Activated CD8-positive, alpha-beta T cell treated with anti-CD3 and anti-CD28 coated beads for 36 hours (primary cell): ENCODE measurements at places on chromosomes 2 and 18. TPM values are rescaled to one million over a fixed set of nuclear protein-coding genes. Genes with fewer than 3 reads are reported as not detected.

IL1R1 gene
- 0.63 TPM for total RNA-seq

CHST9 gene
- total RNA-seq, result not detected

FNDC4 gene
- not detected for total RNA-seq

GALR1 gene
- not detected for total RNA-seq

KIF1A gene
- total RNA-seq, result 10.2 TPM

UGT1A10 gene
- total RNA-seq, result not detected

KIAA2012 gene
- not detected for total RNA-seq

BARD1 gene
- 28.1 TPM for total RNA-seq

CNNM4 gene
- total RNA-seq, result 5.8 TPM

GREB1 gene
- total RNA-seq, result 1.5 TPM

CCNYL1 gene
- total RNA-seq, result 4.3 TPM

VWA3B gene
- not detected for total RNA-seq

CWC22 gene
- total RNA-seq, result 23.4 TPM

LAMA1 gene
- total RNA-seq, result not detected

SOCS6 gene
- total RNA-seq, result 0.60 TPM

CD302 gene
- total RNA-seq, result 0.74 TPM

TRIM43 gene
- not detected for total RNA-seq

- DNase-seq, result peak; percentile 38
These were observed 915 bp downstream of the CUL3 start for GRCh38 chr2:224584111-224584784.

DNA sequence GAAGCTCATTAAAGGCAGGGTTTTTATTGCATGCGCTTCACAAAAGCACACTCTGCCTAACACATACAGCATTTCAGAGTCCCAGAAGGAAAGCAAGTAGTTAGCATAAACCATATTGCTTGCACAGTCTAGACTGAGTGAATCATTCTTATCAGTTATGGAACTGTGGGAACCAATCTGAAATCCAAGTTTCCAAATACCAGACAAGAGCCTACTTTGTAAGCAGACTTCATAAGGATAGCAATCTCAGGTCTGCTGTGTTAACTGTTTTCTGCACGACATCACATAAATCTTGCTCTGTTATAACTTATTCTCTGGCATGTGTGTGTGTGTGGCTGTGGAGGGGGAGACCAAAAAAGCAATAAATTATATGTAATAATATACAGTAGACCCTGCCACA is 608.1 kb upstream of the REG3G start:
- DNase-seq, result no peak

- no peak for DNase-seq
These were observed 33.6 kb downstream of the TTC32 start for GRCh38 chr2:19868224-19868623.

- no peak for DNase-seq
These were observed 93.5 kb upstream of the TACR1 start for GRCh38 chr2:75292826-75293225.

- no peak for DNase-seq
These were observed 16.5 kb downstream of the SDC1 start for GRCh38 chr2:20208476-20208859.

GRCh38 chr2:171482877-171483276 is 39.4 kb upstream of the CYBRD1 start:
- no peak for DNase-seq

GRCh38 chr2:29201979-29202378 is 86.8 kb downstream of the CLIP4 start:
- DNase-seq, result no peak

GRCh38 chr2:236521556-236521955 is 48.1 kb upstream of the ACKR3 start:
- no peak for DNase-seq

GRCh38 chr18:3648200-3648599 is 198.2 kb downstream of the TGIF1 start:
- no peak for DNase-seq

DNA sequence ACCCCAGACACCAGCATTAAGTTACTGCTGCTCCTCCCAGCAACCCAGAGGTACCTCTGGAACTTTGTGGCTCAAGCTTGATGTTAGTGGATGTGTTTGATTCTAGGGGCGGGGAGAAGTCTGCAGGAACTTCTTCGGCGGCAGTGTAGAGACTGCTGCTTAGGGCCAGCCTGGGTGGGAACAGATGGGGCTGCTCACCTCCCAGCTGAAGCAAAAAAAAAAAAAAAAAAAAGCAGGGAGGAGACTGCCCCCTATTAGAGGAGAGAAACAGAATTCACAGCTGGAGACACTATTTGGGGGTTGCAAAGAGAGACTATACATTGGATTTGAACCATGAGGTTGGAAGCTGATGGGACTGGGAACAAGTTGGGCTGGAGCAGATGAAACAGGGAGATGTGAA is 28.6 kb upstream of the FAM136A start:
- no peak for DNase-seq

GRCh38 chr2:27320958-27321543 is 1.8 kb downstream of the MPV17 start:
- DNase-seq, result no peak

DNA sequence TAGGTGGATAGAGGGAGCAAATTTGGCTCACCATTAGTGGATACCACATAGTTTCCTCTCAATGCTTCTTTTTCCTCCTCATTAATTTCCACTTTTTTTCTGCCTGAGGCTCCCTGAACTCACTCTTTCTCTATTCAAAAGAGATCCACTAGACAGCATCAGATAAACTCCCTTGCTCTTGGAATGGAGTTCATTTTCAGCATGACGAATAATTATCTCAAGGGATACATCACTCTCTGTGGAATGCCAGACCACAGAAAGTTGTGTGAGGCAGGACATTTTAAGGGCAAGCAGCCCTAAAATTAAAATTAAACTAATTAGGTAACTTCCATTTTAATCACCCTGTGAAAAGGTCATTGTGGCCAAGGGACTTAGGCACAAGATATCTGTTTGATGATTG is 1920.1 kb upstream of the CELF4 start:
- no peak for DNase-seq

DNA sequence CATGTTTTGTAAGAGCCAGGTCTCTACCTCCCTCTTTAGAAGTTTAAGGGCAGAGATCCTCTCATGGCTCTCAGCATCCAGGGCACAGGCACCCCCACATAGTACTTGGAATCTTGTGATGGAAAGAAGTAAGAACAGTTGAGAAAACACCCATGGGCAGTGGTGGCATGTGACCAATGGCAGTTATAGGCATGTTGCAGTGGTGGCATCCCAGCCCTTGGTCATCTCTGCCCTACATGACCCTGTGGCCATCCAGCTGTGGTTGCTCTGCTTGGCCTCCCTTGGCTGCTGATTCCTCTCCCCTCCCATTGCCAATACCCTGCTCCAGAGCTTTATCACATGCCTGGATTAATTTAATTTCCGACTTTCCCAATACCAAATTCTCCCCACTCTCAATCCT is 13.3 kb upstream of the MSH2 start:
- DNase-seq, result no peak

- DNase-seq, result no peak
These were observed 32.3 kb downstream of the EML6 start for GRCh38 chr2:54755641-54756326.

- no peak for DNase-seq
These were observed 144.3 kb downstream of the CCDC102B start for GRCh38 chr18:68942230-68942629.

GRCh38 chr2:124633812-124634211 is 608.7 kb downstream of the CNTNAP5 start:
- DNase-seq, result no peak

DNA sequence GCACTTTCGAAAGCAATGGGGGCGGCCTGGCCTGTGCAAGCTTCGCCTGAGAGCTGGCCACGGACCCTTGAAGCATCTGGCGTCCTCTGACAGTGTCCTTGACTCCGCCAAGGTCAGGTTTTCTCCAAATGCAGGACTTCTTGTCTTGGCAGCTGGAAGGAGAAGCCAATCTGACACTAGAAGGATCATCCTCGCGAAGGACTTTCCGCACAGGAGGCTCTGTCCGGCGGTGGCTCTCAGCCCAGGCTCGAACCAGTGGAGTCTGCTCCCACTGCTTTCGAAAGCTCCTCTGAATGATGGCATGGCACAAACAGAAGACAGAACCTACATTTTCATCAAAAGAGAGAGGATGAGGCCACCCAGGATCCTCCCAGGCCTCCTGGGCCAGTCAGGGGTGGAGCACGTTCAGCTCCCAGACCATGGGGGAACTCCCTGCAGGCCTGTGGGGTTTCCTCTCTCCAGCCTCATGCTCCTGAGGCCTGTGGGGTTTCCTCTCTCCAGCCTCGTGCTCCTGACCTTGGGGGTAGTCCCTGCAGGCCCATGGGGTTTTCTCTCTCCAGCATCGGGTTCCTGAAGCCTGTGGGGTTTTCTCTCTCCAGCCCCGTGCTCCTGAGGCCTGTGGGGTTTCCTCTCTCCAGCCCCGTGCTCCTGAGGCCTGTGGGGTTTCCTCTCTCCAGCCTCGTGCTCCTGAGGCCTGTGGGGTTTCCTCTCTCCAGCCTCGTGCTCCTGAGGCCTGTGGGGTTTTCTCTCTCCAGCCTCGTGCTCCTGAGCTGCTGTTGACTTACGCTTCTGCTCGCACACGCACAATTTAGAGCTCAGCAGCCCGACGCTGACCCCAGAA is 396.5 kb upstream of the SALL3 start:
- DNase-seq, result no peak

- no peak for DNase-seq
These were observed 208.3 kb downstream of the EIPR1 start for GRCh38 chr2:3169106-3169870.

GRCh38 chr2:196307775-196308305 is 136.5 kb upstream of the STK17B start:
- no peak for DNase-seq

- DNase-seq, result no peak
These were observed 141.6 kb upstream of the RIOK3 start for GRCh38 chr18:23311351-23312121.

- DNase-seq, result no peak
These were observed 34.1 kb downstream of the HDAC4 start for GRCh38 chr2:239366740-239367139.

GRCh38 chr2:228067309-228067708 is 114.2 kb downstream of the SPHKAP start:
- no peak for DNase-seq
